ENCODE measurements at places on chromosomes 1 and 21. TPM values are rescaled to one million over a fixed set of nuclear protein-coding genes. Genes with fewer than 3 reads are reported as not detected.

- DNase-seq = peak; percentile 65
These were observed 700 bp upstream of the KMO start for GRCh38 chr1:241531195-241532161.

GRCh38 chr1:209456878-209457277 is 126.6 kb upstream of the CAMK1G start:
- DNase-seq = no peak

- peak; percentile 74 for DNase-seq
These were observed 9.3 kb downstream of the MYBPH start for GRCh38 chr1:203166192-203166940.

- no peak for DNase-seq
These were observed 104.1 kb downstream of the DTL start for GRCh38 chr1:212139526-212140135.

The RIMKLA gene
- 0.37 TPM for total RNA-seq

The INTS3 gene
- 21.1 TPM for total RNA-seq

The STPG1 gene
- total RNA-seq = 17.8 TPM

- DNase-seq = no peak
These were observed 43.9 kb downstream of the UBE2G2 start for GRCh38 chr21:44757731-44758130.

GRCh38 chr1:12179111-12179519 is 12.3 kb downstream of the TNFRSF1B start:
- DNase-seq = no peak

The PKNOX1 gene
- total RNA-seq = 21.5 TPM

DNA sequence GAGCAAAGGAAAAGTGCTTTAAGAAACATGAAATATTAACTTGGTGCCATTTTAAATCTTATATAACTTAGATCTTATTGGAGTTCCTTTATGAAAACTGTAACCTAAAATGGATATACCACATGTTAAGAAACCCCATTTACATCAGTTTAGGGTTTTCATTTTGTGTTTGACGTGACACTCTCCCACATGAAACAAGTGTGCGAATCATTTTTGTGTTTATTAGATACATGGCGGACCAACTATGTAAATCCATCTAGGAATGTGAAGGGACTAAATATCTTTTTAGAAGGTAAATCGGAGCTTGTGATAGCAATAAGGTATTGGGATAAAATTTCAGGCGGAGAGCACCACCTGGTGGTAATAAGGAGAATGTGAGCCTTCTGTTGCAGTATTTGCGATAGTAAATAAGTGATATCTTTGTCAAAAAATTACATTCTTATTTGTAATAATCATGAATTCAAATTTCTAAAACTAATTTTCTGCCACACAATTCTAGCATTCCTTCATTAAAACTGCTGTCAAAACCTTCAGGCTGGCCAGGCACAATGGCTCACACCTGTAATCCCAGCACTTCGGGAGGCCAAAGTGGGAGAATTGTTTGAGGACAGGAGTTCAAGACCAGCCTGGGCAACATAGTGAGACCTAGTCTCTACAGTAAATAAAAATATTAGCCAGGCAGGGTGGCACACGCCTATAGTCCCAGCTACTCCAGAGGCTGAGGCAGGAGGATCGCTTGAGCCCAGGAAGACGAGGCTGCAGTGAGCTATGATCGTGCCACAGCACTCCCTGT is 31.3 kb downstream of the SMAP2 start:
- peak; percentile 84 for DNase-seq

DNA sequence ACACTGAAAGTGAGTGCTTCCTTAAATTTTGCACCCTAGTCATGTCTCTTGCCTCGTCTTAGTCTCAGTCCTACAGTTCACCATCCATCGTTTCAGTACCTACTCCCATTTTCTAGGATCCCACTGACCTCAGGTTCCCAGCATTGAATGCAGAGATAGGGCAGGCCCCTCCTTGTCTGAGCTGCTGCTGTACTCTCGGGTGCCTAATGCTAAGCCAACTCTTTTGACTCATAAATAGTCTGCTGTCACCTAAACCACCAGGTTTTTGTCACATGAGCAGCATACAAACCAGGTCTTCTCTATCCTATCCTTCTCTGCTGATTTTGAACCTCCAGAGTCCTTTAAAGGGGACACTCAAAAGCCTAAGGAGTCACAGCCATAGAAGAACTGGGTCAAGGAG is 3.0 kb downstream of the ARHGAP30 start:
- no peak for DNase-seq

DNA sequence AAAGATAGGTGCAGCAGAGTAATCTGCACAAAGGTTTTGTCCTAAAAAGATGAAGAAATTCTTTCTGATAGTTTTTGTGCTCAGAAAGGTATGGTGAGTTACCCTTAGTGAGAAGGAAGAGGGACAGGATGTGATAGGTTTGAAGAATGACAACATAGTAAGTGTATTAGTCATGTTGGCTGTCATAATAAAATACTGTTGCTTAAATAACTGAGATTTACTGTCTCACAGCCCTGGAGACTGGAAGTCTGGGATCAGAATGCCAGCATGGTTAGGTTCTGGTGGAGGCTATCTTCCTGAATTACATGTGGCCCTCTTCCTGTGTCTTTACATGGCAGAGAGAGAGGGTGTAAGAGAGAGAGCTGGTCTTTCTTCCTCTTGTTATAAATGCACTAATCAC is 965.2 kb downstream of the TTLL7 start:
- DNase-seq = no peak

GRCh38 chr1:80036690-80037432 is 1030.3 kb upstream of the ADGRL4 start:
- DNase-seq = no peak

DNA sequence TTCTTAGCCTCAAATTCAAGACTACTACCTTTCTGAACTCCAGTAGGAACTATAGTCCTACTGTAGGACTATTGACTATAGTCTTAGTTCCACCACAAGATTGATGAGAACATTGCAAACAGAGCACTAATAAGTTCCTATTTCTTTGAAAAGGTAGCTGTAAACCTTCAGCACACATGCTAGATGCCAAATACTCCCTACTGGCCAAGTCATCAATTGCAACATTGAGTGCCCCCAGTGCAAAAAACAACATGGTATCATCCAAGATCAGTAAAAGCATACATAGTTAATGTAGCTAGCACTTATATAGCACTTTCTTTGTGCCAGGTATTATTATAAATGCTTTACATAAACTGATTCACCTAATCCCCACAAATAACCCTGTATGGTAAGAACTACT is 99.8 kb downstream of the MRPL39 start:
- no peak for DNase-seq

- DNase-seq = no peak
These were observed 169.2 kb upstream of the LMO4 start for GRCh38 chr1:87159378-87159915.

- DNase-seq = peak; percentile 68
These were observed 374 bp downstream of the SH2D5 start for GRCh38 chr1:20732071-20732587.

DNA sequence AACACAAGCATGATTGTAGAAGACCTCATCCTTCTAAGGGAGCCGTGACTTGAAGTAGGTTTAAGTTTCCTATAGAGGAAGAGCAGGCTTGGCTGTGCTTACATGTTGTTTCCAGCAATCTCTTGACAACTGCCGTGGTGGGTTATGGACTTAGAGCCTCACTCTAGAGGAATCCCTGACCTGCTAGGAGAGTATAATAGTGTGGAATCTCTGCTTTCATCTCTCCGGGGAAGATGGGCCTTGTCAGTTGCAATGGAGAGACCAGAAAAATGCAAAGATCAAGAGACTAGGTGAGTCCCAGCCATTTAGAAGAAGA is 137.6 kb downstream of the MIS18A start:
- no peak for DNase-seq

The GBP6 gene
- not detected for total RNA-seq

The SEC16B gene
- total RNA-seq = not detected

DNA sequence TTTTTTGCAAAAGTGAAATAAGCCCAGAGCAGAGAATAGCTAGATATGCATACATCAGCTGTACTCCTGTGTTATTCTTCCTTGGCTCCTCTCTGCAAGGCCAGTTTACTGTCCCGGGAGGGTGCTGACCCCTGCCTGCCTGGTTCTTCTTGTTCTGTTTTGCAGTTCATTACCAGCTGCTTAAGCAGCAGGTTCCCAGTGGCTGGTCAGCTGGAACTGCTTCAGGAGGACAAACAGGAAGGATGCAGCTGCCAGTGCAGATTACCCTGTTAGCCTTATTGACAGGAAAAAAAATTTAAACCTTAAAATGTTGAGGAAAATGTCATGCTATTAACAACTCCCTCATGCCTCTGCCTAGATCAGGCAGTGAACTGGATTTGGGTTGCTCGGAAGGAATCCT is 16.0 kb upstream of the LRIG2 start:
- DNase-seq = no peak

GRCh38 chr21:45277101-45278045 is 10.3 kb downstream of the POFUT2 start:
- no peak for DNase-seq

The CHI3L2 gene
- not detected for total RNA-seq

The NGF gene
- total RNA-seq = not detected

- DNase-seq = peak; percentile 15
These were observed 2.7 kb upstream of the RAD54L start for GRCh38 chr1:46244656-46245371.

DNA sequence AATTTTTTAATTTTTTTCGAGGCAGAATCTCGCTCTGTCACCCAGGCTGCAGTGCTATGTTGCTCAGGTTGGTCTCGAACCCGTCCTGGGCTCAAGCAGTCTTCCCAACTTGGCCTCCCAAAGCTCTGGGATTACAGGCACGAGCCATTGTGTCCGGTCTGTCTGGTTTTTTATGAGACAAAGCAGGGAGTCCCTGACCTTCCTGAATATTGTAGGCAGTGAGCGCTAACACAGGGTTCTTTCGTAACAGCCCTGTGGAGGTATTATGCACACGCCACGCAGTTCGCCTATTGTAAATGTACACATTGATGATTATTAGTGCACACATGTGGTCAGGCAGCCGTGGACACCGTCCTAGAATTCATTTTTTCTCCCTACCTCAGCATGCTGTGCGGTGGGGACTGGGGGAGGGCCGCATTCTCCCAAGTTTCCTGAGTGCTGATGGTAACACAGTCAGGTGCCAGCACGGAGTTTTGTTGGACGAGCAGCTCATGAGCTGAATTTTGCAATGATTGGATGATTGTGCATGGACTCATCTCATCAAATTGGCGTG is 19.6 kb downstream of the SPSB1 start:
- no peak for DNase-seq

DNA sequence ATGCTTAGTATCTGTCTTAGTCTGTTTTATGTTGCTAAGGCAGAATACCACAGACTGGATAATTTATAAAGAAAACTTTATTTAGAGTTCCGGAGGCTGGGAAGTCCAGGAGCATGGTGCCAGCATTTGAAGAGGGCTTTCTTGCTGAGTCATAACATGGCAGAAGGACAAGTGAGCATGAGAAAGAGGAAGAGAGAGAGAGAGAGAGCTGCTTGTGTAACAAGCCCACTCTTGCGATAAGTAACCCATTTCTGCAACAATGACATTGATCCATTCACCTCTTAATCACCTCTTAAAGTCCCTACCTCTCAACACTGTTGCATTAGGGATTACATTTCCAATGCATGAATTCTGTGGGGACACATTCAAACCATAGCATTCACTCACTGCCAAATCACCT is 11.7 kb upstream of the MYOCOS start:
- no peak for DNase-seq

- no peak for DNase-seq
These were observed 55.7 kb downstream of the HLCS start for GRCh38 chr21:36910581-36911307.

DNA sequence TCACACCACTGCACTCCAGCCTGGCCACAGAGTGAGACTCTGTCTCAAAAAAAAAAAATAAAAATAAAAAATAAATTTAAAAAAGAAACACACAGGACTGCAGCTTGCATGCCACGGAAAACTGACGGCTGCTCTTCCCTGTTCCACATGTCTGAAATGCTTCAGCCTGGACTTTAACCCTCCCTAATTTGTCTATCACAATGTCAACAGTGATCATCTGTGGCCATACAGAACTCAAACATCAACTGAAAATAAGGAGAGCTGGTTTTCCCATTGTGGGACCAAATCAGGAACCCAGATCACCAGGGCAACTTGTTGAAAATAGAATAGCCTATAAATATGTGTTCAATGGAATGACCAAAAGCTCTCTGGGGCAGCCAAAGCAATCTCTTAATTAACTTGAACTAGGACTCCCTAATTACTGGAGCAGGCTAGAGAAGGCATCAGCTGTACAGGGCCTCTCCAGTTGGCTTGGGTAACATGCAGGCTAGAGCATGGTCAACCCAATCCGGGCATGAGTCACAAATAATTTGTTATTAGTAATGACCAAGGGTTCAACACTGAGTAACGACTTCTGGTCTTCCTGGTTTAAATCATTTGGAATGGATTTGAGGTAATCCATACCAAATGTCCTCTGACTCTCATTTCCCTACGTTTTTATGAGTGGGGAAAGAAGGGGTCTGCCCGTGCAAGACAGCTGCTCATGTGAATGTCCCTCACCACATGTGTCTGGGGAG is 62.7 kb upstream of the KAZN start:
- DNase-seq = no peak

DNA sequence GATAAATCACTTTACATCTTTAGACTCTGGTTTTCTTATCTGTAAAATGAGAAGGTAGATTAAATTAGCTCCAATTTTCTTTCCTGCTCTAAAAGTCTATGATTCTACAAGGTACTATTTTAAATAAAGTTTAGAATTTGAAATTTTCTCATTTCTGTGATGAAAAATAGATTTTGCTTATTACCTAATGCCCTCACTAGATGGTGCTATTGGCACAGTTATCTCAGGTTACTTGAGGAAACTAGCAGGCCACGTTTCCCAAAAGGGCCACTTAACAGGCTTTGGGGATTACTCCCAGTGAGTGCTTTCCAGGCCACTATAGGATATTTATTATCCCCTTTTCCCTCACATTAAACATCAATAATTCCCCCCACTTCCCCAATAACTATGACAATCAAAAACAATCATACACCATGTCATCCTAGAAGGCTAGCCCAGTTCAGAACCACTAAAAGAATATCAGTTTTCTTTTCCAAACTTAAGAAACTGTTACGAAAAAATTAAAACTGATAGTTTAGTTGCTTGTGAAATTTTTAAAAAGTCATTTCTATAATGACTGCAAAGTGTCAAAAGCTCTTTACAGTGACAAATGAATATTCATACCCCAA is 30.6 kb downstream of the OMA1 start:
- DNase-seq = peak; percentile 74

Data from G401 (cell line).